ENCODE measurements at places on chromosomes 6 and 20.

GRCh38 chr20:3898639-3899038 lies 9.5 kb downstream of the PANK2 start:
- DNase-seq: no peak

GRCh38 chr6:31791324-31792089 lies 4.0 kb downstream of the VARS1 start:
- DNase-seq: no peak

GRCh38 chr6:2204272-2204671 lies 41.1 kb downstream of the GMDS start:
- DNase-seq: no peak

GRCh38 chr6:41942067-41942851 lies 651 bp upstream of the CCND3 start:
- no peak for DNase-seq

DNA sequence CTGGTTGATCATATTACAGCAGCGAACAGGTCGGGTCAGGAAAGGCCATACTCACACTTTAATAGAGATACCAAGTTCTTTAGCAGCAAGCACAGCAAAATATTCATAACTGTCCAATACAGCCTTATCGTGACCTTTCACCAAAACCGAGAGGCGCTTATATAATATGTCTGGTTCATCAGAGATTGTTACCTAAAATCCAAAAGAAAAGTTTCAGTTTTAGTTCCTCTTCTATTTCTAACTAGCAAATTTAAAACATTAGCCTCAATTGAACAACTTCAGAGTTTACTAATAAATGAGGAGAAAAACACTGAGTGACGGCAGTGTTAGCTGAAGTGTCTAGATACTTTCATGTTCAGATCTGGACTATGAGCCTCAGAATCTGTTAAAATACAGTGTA lies 5.9 kb downstream of the MRPS10 start:
- no peak for DNase-seq

DNA sequence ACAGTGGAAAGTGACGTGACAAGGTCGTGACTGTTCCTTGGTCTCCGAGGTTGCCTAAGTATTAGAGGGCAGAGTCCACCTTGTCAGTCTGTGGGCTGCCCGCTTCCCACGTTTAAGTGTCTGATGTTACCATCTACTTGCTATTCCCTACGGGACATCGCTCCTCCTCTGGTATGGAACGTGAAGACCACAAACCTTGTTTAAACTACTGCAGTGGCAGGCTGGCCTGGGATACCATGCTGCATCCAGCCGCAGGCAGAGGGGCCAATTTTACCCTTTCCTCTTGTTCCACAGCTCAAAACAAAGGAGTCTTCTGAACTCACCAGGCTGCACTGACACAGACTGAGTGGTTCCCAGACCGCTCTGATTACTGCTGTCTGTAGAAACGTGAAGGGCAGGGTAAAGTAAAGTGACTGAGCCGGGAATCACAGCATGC lies 275.9 kb downstream of the FOXC1 start:
- no peak for DNase-seq

- no peak for DNase-seq
Measured at GRCh38 chr20:37202267-37202943, 23.1 kb upstream of the MROH8 start.

DNA sequence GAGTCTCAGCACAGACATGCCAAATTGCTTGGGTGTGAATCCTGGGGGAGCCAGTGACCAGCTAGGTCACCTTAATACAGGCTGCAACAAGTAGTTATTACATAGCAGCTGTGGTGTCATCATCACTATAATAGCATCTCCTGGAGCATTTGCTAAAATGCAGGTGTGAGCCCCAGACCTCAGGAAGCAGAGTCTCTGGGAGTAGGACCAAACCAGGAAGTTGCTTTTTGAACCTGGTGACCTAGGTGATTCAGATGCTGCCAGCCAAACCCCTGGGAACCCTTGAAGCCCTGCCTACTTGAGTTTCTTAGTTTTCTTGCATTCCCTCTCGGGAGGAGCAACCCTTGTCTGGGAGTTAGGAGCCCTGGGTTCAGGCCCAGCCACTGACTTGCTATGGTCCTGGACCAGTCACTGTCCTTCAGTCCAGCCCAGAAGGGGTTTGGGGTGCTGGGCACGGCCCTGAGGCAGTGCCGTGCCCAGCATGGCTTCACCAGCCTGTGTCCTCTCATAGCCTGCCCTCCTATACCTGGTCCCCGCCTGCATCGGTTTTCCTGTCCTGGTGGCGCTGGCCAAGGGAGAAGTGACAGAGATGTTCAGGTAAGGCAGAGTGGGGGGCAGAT lies 39.3 kb upstream of the ID1 start:
- DNase-seq: no peak

- no peak for DNase-seq
Measured at GRCh38 chr6:161080263-161080970, 88.8 kb downstream of the MAP3K4 start.

DNA sequence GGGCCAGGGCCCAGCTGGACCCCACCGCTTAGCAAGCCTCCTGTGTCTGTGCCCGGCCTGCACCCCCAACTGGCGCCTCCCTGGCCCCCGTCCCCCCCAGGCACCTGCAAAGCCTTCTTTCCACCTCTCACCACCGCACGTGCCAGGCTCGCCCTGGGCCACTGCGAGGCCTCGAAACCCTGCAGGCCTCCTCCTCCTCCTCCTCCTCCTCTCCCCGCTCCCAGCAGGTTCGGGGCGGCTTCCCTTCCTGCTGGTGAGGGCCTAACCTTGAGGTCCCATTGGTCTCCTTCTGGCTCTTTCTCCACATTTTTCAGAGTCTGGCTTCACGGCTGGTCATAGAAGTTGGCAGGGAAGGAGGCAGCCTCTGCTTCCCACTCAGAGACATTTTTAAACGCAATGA lies 76.8 kb upstream of the GATA5 start:
- DNase-seq: no peak

- no peak for DNase-seq
Measured at GRCh38 chr6:39923394-39923793, 10.9 kb downstream of the MOCS1 start.
